IMR-90 (cell line): ENCODE measurements at places on chromosomes 1 and 21. TPM values are rescaled to one million over a fixed set of nuclear protein-coding genes. Genes with fewer than 3 reads are reported as not detected.

Gene SLFNL1
- under 0.01 TPM in 2 replicates for total RNA-seq

Gene MEGF6
- total RNA-seq, result 0.56 and 0.72 TPM in 2 replicates

Gene HCRTR1
- total RNA-seq, result not detected in 2 replicates

Gene BEND5
- 0.83 and 1.1 TPM in 2 replicates for total RNA-seq
